ENCODE measurements at places on chromosomes 3 and 15. TPM values are rescaled to one million over a fixed set of nuclear protein-coding genes. Genes with fewer than 3 reads are reported as not detected.

- peaks cover 2% of the 10 kb centered on the region for H3K4me1 ChIP-seq
- H3K27me3 ChIP-seq = no peaks in the 10 kb centered on the region
- H3K4me3 ChIP-seq = no peak overlapping the region
- no peak overlapping the region for H3K27ac ChIP-seq
- DNase-seq = no peak
Observed at GRCh38 chr3:129112308-129113052, 9.1 kb downstream of the RAB43 start.

DNA sequence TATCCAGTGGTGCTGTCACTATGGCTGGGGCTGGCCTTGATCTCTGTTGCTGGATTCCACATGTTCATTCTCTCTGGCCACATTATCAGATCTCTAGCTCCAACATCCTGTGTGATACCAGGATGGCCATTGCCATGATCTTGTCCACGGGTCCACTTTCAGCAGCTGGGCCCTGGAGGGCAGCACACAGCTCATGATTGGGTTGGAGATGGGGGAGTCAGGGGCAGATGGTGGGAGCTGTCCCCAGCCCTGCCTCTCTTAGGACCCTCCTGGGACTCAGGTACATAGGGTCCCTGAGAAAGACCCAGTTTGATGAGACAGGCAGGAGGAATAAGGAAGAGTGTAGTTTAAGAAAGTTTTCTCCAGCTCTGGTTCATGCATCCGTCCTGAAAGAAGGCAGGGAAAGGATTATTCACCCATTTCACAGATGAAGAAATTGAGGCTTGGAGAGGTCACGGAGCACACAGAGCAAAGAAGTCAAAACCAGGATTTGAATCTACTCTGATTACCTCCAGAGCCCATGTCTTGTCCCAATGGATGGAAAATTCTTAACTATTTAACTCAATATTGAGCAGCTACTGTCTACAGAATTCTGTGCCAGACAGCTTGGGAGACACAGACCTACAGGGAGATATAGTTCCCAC lies 100.5 kb downstream of the LINGO1 start:
- H3K36me3 ChIP-seq = no peaks in the 10 kb centered on the region
- H3K4me3 ChIP-seq = no peak overlapping the region
- no peaks in the 10 kb centered on the region for H3K27me3 ChIP-seq
- H3K4me1 ChIP-seq = peaks cover 37% of the 10 kb centered on the region

GRCh38 chr3:133930341-133930933 lies 34.8 kb upstream of the RAB6B start:
- H3K36me3 ChIP-seq = no peaks in the 10 kb centered on the region
- no peak overlapping the region for H3K4me3 ChIP-seq
- H3K27ac ChIP-seq = no peak overlapping the region
- H3K27me3 ChIP-seq = no peaks in the 10 kb centered on the region

DNA sequence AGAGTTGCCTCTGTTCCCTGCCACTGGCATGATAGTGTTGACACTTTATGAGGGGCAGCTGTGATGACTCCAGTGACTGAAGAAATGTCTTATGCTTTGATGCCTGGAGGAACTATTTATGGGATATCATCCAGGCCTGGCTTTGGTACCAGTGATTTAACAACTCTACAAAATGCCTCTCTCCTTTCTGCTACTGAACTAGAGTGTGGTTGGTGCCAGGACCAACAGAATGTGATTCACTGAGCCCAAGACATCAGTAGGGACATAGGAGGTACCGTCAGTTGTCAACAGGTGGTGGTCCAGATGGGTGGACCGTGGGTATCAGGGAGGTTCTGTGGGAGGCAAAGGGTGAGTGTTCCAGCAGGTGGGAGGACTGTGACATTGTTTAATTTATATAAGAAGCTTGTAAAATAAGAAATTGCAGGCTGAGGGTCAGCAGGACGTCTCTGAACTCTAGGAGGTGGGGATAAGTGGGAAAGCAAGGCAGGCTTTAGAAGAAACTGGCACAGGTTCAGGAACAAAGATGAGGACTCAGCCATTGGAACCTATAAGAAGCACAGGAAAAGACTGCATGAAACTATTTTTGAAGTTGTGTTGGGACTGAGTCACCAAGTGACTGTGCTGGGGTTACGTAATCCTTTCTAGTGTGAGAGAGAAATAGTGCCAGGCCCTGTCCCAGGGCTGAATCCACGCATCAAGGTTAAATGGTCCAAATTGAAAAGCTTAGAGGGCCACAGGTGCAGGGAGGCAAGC lies 28.5 kb upstream of the SLC7A14 start:
- peak; percentile 11 for DNase-seq
- no peaks in the 10 kb centered on the region for H3K27me3 ChIP-seq
- H3K36me3 ChIP-seq = no peaks in the 10 kb centered on the region
- H3K4me1 ChIP-seq = no peaks in the 10 kb centered on the region
- no peak overlapping the region for H3K27ac ChIP-seq
- H3K4me3 ChIP-seq = no peak overlapping the region

CCR5 gene
- 4.4 TPM for total RNA-seq

GRCh38 chr3:32041316-32041715 lies 59.8 kb downstream of the ZNF860 start:
- no peak for DNase-seq
- no peaks in the 10 kb centered on the region for H3K27me3 ChIP-seq
- no peak overlapping the region for H3K4me3 ChIP-seq
- no peak overlapping the region for H3K27ac ChIP-seq

DNA sequence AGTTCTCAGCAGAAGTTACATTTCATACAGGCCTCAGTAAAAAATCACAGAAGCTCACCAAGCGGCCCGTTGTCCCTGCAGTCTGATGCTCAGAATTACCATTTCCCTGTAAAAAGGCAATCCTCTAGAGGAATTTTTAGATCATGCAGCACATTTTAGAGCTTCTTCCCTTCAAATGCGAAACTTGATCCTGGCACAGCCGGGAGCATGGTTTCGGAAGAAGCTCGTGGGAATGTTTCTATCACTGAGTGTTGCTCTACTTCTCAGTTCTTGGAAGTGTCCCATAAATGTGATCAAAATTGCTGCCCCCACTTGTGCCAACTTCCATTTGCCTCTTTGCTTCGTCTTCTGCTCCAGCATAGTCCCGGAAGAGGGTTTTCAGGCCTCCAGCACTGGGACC lies 3.8 kb upstream of the H1-8 start:
- H3K4me1 ChIP-seq = no peaks in the 10 kb centered on the region
- H3K27me3 ChIP-seq = no peaks in the 10 kb centered on the region
- no peak overlapping the region for H3K4me3 ChIP-seq
- H3K36me3 ChIP-seq = no peaks in the 10 kb centered on the region
- no peak overlapping the region for H3K27ac ChIP-seq

DNA sequence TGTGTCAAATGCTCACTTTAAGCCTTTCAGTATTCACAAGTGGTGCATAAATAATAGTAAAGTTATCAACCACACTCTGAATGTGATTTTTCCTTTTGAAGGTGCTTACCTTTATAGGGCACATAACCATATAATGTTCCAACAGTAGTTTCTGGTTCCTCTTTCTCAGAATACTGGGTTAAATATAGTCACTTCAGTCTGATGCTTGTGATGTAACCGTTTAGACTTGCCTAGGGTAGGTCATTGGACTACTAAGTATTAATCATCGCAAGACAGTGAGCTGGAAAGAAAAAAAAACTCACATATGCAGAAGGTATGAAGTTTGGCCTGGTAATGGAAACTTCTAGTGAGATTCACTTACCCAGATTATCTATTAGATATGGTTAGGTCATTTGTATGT lies 1.9 kb downstream of the KBTBD8 start:
- no peak for DNase-seq
- no peak overlapping the region for H3K4me3 ChIP-seq
- H3K27me3 ChIP-seq = peaks cover 3% of the 10 kb centered on the region
- H3K4me1 ChIP-seq = peaks cover 4% of the 10 kb centered on the region

FANCD2OS gene
- not detected for total RNA-seq

DNA sequence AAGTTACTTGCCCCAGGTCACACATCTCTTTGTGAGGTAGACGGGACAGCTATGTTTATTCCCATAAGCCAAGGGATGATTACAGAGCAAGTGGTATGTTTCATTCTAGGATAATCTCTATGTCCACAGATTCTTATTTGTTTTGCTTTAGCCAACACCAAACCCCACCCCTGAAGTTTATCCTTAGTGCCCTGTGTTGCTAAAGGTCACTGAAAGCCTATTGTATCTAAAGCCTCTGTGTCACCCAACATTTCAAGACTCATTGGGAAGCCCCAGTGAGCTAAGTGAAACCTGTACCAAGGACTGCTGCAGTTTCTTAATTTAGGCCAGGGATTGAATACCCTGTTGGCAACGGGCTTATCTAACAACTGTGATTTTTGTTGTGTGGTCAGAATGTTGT lies 135.6 kb downstream of the ADAMTS9 start:
- DNase-seq = no peak
- peaks cover 32% of the 10 kb centered on the region for H3K36me3 ChIP-seq
- H3K4me1 ChIP-seq = peaks cover 8% of the 10 kb centered on the region
- H3K4me3 ChIP-seq = no peak overlapping the region

DNA sequence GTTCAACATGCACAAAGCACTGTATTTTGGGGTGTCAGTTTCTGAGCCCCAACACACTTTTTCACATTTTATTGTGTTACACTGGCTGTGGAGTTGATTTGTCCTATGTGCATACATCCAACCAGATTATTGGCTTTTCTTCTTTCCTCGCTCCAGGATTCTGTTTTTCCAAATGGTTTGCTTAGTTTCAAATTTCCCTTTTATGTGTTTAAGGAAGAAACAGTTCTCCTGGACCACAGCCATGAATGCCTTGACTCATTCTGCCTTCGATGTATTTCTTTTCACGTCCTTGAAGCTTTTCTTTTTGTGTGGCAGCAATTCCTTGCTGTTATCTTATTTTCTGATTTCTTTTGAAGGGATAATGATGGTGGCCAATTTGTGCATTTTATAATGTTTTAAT lies 53.8 kb downstream of the CACNA2D3 start:
- no peak overlapping the region for H3K4me3 ChIP-seq
- no peaks in the 10 kb centered on the region for H3K4me1 ChIP-seq
- no peak overlapping the region for H3K27ac ChIP-seq
- no peaks in the 10 kb centered on the region for H3K36me3 ChIP-seq
- no peak for DNase-seq

DNA sequence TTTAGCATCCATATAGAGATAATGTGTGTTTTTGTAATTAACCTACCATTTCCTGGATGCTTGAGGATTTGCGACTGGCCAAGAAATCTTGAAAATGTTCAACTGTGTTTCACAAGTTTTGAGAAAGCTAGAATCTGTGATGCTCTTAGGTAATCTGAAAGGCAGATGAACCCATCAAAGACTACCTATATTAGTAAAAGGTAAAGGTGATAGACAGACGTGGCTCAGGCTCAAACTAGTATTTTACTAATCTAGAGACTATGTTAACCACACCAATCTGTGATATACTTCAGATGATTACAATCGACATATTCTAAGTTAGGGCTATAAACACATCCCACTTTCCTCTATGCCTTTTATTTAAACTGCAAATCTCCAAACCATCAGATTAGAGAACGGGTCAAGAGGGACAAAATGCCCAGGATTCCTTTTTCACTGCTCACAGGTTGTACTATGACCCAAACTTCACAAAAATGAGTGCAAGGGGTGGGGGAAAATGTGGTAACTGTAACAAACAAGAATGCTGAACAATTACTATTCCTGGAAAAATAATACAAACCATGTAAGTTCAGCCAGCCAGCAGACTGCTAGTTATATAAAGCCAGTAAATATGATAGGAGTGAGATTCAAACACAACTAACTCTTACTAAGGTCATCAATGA lies 295.1 kb downstream of the FOXP1 start:
- H3K27me3 ChIP-seq = no peaks in the 10 kb centered on the region
- no peak overlapping the region for H3K27ac ChIP-seq
- DNase-seq = no peak
- no peaks in the 10 kb centered on the region for H3K4me1 ChIP-seq

HCLS1 gene
- total RNA-seq = 108 TPM

DNA sequence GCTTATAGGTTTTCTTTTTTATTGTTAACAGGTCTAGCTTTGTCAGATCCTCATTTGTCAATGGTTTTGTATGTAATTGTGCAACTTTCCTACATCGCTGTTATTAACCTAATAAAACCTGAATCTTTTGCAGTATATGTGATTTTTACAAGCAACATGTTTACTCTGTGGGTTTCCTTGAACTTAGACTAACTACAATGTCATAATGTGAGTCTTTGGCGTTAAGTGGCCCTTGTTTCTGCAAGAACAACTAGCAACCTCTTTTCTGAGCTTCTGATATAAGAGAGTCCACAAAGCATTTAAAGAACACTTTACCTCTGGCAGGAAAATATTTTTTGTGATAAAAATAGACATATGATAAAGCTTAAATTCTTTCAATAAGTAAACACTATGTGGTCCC lies 230.3 kb upstream of the CFAP20DC start:
- H3K27ac ChIP-seq = no peak overlapping the region
- H3K27me3 ChIP-seq = no peaks in the 10 kb centered on the region
- H3K36me3 ChIP-seq = no peaks in the 10 kb centered on the region
- H3K4me3 ChIP-seq = no peak overlapping the region
- no peaks in the 10 kb centered on the region for H3K4me1 ChIP-seq

COL8A1 gene
- total RNA-seq = 84.6 TPM

- DNase-seq = no peak
- no peaks in the 10 kb centered on the region for H3K36me3 ChIP-seq
- no peak overlapping the region for H3K4me3 ChIP-seq
- peaks cover 24% of the 10 kb centered on the region for H3K4me1 ChIP-seq
- H3K27ac ChIP-seq = no peak overlapping the region
Observed at GRCh38 chr15:52653431-52653964, 25.7 kb downstream of the ATOSA start.

DNA sequence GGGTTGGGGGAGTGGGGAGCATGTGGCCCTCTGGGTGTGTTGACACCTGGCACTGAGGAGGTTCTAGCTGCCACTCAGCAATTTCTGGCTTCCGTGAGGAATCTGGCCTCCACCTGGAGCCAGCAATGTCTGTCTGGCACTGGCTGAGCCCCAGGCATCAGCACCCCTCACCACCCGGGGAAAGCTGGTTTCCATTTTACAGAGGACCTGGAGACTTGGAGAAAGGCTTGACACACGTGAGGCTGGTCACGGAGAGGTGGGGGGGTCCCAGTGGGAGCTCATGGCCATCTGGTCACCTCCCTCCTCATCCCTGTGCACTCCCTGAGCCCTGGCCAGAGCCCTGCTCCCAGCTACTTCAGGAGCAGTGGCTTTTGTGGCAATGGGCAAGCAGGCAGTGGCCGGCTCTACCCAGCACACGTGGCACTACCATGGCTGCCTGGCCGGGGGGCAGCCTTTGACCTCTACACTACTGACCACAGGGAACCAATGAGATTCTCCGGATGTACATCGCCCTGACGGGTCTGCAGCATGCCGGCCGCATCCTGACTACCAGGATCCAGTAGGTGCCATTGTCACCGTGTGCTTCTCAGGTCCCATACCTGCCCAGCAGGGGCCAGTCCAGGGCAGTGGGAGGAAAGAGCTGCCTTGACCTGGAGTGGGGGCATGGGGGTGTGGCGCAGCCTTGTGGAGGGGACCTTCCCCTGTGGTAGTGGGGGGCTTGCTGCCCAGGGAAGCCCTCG lies 28.5 kb downstream of the ACAD9 start:
- H3K4me3 ChIP-seq = no peak overlapping the region
- H3K27ac ChIP-seq = no peak overlapping the region
- DNase-seq = no peak
- H3K4me1 ChIP-seq = no peaks in the 10 kb centered on the region
- no peaks in the 10 kb centered on the region for H3K27me3 ChIP-seq
- H3K36me3 ChIP-seq = peaks cover 77% of the 10 kb centered on the region

- H3K36me3 ChIP-seq = no peaks in the 10 kb centered on the region
- peak overlapping the region; percentile 20 for H3K4me3 ChIP-seq
- DNase-seq = peak; percentile 79
- H3K27ac ChIP-seq = peak overlapping the region; percentile 81
- peaks cover 5% of the 10 kb centered on the region for H3K27me3 ChIP-seq
- H3K4me1 ChIP-seq = peaks cover 8% of the 10 kb centered on the region
Observed at GRCh38 chr15:98547741-98548138, 100.6 kb upstream of the IGF1R start.
